ENCODE measurements at places on chromosomes 12 and 14. TPM values are rescaled to one million over a fixed set of nuclear protein-coding genes. Genes with fewer than 3 reads are reported as not detected.
A peak's percentile ranks its signal among the peaks of the same experiment; 100 is the strongest.

LRRC43 gene
- 0.61 TPM for total RNA-seq

DNA sequence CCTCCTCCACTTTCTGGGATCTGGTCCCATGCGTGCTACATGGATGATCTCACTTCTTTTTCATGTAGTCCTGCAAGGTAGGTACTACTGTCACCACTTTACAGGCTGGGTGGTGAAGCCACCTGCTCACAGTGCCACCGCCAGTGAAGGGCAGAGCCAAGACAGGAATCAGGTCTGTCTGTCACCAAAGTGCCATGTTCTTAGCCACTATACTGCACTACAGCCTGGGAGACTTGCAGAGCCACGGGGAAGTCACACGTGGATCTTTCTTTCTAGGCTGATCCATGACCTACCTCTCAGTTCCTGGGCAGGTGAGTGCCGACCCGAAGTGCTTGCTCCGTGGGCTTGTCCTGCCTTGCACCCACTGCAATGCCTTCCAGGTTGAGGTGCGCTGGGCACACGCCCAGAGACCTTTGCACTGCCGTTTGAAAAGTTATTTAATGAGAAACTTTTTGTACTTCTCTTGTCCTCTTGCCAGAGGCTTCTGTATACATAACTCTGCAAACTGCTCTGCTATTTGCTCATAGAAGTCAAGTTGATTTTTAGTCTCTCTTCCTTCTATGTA lies 19.7 kb upstream of the CLMN start:
- DNase-seq: no peak
- no peak overlapping the region for H3K4me3 ChIP-seq
- peaks cover 3% of the 10 kb centered on the region for H3K4me1 ChIP-seq
- no peaks in the 10 kb centered on the region for H3K27me3 ChIP-seq
- H3K27ac ChIP-seq: no peak overlapping the region
- no peaks in the 10 kb centered on the region for H3K36me3 ChIP-seq

LTB4R2 gene
- 4.4 TPM for total RNA-seq

DNA sequence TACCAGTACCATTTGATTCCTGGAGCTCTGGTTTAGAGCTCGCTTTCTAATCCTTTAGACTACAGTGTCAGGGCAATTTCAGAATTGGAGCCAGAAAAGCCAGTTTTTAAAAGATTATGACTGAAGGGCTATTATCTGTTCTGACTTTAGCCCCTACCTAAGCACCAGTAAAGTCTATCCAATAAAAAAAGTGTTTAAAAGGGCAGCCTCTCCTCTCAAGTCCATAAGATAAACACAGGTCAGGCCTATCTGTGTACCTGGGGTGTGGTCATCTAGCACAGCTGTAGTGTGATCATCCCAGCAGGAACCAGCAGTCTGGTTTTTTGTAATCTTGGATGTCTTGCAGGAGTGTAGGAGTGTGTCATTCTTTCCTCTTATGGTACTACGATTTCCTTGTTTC lies 6.6 kb downstream of the APPL2 start:
- H3K4me1 ChIP-seq: no peaks in the 10 kb centered on the region
- no peaks in the 10 kb centered on the region for H3K36me3 ChIP-seq
- H3K27me3 ChIP-seq: no peaks in the 10 kb centered on the region
- DNase-seq: no peak

DNA sequence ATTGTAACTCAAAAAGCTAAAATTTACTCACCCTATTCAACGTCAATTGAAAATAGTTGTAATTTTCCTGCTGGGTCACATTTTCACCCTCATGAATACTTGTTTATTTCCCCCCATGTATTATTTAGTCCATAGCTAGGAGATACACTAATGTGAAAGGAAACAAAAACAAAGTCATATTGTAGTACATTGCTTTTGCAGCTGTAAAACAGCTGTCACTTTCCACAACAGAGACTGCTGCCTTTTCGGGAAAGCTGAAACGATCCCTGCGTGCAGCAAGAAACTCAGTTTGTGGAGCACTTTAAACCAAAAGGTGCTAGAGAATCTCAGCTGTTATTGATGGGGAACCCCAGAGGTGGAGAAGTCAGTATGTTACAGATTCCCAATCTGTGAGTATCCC lies 4.3 kb downstream of the RACGAP1 start:
- H3K27me3 ChIP-seq: no peaks in the 10 kb centered on the region
- H3K4me3 ChIP-seq: no peak overlapping the region
- no peak overlapping the region for H3K27ac ChIP-seq
- H3K36me3 ChIP-seq: peaks cover 34% of the 10 kb centered on the region
- peaks cover 15% of the 10 kb centered on the region for H3K4me1 ChIP-seq

DNA sequence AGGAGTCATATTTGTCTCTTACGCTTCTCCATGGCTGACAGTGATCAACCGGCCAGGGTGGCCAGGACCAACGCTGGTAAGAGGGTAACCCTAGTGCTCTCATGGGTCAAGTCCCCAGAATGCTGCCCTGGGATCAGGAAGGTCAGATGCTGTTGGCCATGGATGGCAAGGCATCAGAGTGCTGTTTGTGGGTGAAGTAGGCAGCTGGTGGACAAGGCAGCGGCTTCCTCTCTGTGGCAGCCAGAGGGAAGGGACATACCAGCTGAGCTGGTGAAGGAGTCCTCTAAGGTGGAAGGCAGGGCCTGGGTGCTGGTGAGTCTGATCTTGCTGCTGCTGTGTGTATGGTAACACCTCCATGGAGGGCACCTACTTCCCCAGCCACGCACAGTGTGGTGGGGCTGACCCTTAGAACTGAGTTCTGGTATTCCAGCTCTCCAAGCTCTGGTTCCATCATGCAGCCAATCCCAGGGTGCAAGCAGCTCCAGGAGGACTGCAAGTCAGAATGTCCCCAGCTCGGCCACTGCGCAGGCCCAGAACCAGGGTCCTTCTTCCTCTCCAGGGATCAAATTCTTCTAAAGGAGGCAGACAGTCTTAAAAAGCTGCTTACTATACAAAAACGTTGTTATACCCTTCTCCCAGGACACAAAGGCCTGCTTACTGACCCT lies 13.4 kb upstream of the SMOC1 start:
- H3K27ac ChIP-seq: no peak overlapping the region
- DNase-seq: no peak
- no peaks in the 10 kb centered on the region for H3K27me3 ChIP-seq
- no peaks in the 10 kb centered on the region for H3K36me3 ChIP-seq
- H3K4me1 ChIP-seq: peaks cover 2% of the 10 kb centered on the region

DNA sequence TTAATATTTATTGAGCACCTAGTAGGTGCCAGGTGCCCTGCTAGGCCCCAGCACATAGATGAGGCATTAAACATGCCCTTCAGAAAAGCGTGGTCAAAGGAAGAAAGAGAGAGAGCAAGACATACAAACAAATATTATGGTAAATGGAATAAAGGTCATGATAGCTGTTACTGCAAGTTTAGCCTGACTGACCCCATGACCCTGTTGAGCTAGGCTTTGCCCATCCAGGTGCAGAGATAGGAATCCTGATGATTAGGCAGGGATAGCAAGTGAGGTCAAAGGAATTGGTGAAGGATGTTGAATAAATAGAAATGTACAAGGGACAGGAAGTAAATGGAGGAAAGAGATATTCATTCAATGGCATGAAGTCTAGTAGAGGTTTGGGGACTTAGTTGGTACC lies 33.4 kb upstream of the SLC15A5 start:
- no peak overlapping the region for H3K27ac ChIP-seq
- H3K27me3 ChIP-seq: no peaks in the 10 kb centered on the region
- no peak overlapping the region for H3K4me3 ChIP-seq

DNA sequence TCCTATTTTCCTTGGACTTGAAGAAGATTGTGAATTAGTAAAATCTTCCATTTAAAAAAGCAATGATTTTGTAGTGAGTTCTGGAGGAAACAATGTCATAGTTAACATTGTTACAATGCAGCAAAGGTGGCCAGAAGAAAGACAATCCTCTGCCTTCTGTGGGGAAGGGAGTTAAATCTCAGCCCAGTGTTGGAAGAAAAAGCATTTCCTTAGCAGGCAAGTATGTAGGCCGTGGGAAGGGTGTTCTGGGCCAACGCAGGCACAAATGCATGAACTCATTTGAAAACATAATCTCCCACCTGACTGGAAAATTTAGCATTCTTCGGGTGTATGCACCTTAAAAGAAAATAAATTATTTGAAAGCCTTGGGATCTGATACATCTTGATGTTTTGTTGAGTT lies 258.6 kb downstream of the ADAMTS20 start:
- no peaks in the 10 kb centered on the region for H3K4me1 ChIP-seq
- H3K4me3 ChIP-seq: no peak overlapping the region
- no peaks in the 10 kb centered on the region for H3K27me3 ChIP-seq

SSPN gene
- total RNA-seq: 4.0 TPM

DDN gene
- total RNA-seq: 5.5 TPM

- H3K27me3 ChIP-seq: no peaks in the 10 kb centered on the region
- peak; percentile 13 for DNase-seq
- no peak overlapping the region for H3K27ac ChIP-seq
- H3K36me3 ChIP-seq: no peaks in the 10 kb centered on the region
These were observed 481.8 kb downstream of the TMEM117 start for GRCh38 chr12:44317651-44318126.

DNA sequence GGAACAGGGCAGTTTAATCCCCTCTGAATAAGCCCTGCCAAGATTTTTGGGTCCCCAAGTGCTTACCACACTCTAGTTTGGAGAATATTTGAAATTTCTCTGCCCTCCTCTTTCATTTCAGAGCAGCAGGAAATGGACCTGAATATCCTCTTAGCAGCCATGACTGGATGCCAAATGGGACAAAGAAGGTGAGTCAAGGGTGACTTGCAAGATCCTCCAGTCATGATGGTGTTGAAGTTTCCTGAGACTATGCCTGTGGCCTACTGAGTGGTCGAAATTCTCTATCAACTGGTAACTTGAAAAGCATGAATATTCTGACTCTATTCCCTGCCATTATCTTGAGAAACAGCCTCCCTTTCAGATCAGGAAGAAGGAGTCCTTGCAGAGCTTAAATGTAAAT lies 1674.7 kb upstream of the SEL1L start:
- H3K27ac ChIP-seq: no peak overlapping the region
- H3K36me3 ChIP-seq: no peaks in the 10 kb centered on the region
- no peak for DNase-seq
- H3K4me1 ChIP-seq: no peaks in the 10 kb centered on the region
- no peaks in the 10 kb centered on the region for H3K27me3 ChIP-seq

TCL1B gene
- total RNA-seq: not detected

All from SJCRH30 (cell line).